ENCODE measurements at places on chromosomes 16 and 17.

DNA sequence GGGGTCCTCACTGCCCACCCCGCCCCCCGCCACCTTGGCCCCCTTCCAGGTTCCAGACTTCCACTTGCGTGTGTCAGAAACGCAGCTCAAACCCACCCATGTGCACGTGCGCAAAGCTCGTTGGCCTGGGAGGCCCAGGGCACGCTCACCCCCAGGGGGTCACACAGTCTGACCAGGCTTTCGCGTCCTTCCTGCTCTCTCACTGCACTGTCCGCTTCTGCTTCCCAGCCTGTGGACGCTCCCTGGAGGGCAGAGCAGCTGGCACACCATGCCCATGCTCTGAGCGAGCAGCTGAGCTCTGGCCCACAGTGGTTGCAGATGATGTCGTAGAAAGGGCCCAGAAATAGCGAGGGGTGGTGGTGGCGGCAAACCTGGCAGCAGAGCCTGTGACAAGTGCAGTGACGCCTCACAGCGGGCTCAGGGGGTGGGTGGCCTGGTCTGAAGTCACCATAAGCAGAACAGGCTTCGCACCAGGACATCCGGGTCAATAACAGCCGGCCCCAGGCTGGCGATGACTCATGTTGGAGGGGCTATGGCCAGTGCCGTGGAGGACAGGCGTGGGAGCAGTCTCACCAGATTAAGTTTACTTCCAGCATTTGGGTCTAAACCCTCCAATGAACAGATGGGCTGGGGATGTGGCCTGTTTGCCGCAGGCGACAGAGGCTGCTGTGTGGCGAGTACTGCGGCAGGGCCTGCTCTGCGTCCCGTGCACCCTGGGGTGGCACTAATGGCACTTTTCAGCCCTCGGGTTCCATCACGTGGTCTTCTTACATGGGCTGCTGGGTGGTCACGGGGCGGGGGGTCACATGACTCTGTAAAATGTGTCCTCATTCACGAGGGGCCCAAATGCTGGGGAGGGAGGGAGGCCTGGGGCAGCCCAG is 49.0 kb downstream of the NT5M start:
- DNase-seq = no peak

GRCh38 chr17:50475362-50475761 is 3.3 kb upstream of the RSAD1 start:
- DNase-seq = no peak

GRCh38 chr17:72946156-72946555 is 146.3 kb downstream of the SLC39A11 start:
- DNase-seq = no peak

DNA sequence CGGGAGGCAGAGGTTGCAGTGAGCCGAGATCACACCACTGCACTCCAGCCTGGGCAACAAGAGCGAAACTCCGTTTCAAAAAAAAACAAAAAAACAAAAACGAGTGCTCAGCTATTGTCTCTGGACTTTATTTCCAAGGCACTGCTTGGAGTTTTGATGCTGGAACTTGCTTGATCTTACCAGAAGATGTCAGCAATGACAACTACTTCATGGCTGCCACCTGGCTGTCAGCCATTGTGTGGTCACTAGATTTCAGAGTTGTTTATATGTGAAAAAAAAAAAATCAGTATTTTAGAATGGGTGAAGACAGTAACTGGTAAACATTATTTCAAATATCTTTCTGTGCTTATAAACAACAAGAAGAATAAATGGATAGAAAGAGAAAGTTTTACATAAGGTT is 26.3 kb upstream of the OR4D1 start:
- DNase-seq = no peak

GRCh38 chr16:81542609-81543570 is 98.3 kb downstream of the CMIP start:
- no peak for DNase-seq

DNA sequence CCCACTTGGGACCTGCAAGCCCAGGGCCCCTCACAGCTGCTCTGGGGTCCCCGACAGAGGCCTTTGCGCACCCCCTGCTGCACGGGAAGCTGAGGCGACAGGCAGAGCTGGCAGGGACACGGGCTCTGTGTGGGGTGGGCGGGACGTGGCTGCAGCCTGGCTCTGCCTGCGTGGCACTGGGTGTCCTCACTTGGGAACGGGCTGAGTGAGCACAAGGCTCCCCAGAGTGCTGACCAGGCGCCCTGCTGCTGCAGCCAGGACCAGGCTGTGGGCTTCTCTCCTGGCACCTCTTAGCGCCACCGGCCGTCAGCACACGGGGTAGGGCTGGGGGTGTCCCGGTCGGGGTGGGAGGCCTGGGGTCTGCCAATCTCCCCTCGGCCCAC is 6.6 kb downstream of the C1QTNF8 start:
- DNase-seq = no peak

GRCh38 chr17:61786088-61786487 is 77.2 kb downstream of the BRIP1 start:
- no peak for DNase-seq

GRCh38 chr16:14505846-14506245 is 124.2 kb downstream of the PARN start:
- no peak for DNase-seq

DNA sequence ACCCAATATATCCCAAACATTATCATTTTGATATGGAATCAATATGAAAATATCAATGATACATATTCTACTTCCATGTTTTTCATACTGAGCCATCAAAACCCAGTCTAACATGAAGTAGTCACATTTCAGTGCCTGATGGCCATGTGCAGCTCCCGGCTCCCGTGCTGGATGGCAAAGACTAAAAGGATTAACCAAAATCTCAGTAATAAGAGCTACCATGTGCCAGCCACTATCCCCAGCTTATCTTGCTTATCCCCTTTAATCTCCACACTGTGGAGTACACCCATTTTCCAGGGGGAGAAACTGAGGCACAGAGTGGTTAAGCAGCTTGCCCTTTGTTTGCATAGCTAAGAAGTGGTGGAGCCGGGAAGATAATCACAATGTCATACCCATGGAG is 9.2 kb downstream of the CD300LG start:
- no peak for DNase-seq

DNA sequence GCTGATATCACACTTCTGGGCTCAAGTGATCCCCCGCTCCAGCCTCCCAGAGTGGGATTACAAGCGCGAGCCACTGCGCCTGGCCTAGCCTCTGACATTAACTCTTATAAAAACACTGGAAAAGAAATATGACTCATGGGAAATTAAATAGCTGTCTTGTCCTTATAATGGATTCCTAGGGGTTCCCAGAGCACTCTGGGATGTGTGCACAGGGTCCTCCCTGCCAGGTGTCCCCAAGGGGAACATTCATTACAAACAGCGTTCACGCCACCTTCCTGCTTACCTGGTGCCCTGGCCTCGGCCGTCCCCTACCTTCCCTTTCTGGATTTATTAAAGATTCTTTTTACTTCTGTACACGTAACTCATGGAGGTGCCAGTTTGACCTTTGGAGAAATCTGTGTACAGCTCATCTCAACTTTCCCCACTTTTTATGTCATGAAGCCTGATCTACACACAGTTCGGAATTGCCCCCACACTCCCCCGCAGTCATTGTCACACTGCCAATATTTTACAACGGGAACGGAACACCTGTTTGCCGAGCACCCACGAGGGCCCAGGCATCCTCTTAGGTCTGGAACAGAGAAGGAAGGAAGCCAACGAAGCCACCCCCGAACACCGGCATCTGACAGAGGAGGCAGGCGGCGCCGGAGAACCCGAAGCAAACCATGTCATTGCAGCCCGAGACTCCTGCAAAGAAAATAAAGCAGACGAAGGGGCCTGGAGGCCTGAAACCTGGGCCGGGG is 39.7 kb upstream of the MEAK7 start:
- no peak for DNase-seq

DNA sequence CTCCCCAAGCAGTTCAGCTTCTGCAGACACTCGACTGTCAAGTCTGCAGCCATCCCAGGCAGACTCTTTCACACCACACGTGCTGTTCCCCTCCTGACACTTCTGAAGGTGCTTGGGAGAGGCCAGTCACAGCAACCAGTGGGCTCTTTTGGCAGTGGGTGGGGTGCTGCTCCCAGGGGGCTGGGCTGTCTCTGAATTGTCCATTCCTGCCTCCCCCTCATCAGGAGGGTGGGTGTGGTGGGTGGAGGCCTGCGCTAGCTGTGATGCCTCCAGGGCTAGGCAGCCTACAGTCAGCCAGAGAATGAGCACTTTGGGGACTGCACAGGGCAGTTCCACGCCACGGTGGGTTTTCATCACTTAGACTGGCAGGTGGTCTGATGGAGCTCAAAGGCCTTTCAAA is 10.3 kb downstream of the STARD3 start:
- DNase-seq = no peak

DNA sequence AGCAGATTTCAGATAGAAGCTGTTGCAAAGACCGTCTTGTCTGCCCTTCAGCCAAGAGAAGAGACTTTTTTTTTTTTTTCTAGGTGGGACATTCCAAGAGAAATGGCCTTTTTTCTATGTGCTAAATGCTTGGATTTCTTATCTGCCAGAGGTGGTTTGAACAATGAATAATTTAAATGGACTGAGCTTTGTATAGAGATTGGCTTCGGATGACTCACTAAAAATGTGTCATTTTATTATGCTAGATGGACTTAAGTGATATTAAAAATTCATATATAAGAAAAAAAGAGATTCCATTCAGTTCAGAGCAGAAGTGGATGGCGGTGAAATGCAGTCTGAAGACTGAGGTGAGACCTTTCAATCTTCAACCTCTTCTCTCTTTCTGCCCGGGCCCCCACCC is 58.4 kb downstream of the MEAK7 start:
- DNase-seq = no peak

DNA sequence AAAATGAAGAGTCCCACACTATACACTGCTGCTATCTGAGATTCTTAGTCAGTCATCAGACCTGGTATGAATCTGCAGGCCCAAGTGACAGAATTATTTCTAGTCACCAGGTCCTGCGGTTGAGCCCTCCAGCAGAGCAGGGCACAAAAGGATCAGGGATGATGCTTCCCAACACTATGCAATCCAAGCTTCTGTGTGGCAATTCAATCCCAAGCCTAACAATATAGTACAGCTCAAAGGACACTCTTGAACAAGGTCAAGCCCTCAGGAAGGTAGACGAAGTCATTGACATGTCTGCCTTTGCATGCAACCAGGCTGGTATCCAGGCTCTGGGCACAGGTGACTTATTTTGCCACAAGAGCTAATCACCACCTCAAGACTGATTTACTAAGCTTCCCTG is 5.8 kb downstream of the DCUN1D3 start:
- DNase-seq = no peak

GRCh38 chr16:23182206-23182678 is 303 bp upstream of the SCNN1G start:
- DNase-seq = peak; percentile 59

DNA sequence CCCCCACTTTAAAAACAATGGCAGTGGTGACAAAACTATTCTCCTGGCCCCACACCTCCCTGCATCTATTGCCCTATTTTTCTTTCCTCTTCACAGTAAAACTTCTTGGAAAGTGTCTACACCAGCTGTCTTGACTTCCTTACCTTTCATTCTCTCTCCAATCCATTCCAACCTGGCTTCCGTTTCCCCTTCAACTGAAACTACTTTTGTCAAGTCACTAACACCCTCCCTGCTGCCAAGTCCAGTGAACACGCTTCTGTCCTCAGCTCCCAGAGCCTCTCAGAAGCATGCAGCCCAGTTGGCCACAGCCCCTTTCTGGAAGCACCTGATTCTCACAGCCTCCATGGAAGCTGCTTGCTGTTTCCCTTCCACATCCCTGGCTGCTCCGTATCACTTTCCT is 4.0 kb upstream of the SCN4A start:
- DNase-seq = no peak

- DNase-seq = no peak
These were observed 61.4 kb upstream of the PIRT start for GRCh38 chr17:10899281-10899680.
